ENCODE measurements at places on chromosomes 6 and 20.

GRCh38 chr6:72855471-72855870, 233.6 kb downstream of the KCNQ5 start:
- no peak for DNase-seq

DNA sequence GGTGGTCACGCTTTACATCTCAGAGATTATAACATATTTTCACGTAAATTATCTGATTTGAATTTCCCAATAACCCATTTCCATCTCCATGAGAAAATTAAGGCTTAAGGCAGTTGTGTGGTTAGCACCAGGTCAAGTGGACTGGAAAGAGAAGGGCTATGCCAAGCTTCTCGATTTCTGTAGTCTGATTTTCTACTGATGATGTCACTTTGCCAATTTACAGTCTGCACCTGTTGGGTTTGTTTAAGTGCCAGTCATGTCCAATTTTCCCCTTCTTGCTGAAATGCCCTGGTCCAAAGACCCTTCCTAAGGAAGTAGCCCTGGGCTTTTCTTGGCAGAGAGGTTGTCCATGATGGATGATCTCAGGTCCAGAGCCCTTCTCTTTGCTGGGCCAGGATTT, 562.3 kb upstream of the BTBD3 start:
- no peak for DNase-seq

GRCh38 chr20:24939036-24939435, 10.0 kb upstream of the CST7 start:
- no peak for DNase-seq

GRCh38 chr6:139443231-139444112, 69.0 kb upstream of the CITED2 start:
- DNase-seq: no peak

- DNase-seq: peak; percentile 80
Measured at GRCh38 chr6:27867051-27867944, 44.9 kb downstream of the OR2B2 start.

GRCh38 chr6:18391023-18391422, 3.9 kb downstream of the RNF144B start:
- no peak for DNase-seq

DNA sequence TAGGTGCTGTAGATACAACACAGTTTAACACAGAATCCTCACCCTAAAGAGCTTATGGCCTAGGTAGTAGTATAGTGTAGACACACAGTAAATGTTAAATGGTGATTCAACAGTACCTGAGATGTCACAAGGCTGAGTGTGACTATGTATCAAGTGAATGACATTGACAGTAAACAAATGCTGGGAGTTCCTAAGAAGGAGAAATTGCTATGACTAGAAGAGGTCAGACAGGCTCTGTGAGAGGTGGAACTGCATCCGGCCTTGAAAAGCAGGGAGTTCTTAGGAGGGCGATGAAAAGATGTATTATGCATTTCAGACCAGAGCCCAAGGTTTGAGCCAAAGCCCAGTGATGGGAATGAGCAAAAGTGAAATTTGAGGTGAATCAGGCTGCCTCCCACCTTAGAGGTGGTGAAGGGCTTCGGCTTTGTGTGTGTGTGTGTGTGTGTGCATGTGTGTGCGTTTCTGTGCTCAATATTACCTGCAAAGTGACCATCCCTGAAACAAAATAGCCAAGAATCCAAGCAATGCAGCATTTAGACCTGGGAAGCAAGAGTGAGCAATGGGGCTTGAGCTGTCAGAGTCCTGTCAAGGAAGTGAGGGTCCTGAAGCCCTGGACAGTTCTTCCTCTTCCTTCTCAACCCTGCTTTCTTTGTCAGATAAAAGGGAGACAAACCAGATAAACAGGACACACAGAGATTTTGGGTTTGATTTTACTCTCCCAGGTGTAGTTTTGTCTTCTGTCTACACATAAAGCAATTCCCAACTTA, 32.3 kb upstream of the CITED2 start:
- no peak for DNase-seq

- no peak for DNase-seq
Measured at GRCh38 chr6:3755637-3756545, 4.4 kb upstream of the PXDC1 start.

DNA sequence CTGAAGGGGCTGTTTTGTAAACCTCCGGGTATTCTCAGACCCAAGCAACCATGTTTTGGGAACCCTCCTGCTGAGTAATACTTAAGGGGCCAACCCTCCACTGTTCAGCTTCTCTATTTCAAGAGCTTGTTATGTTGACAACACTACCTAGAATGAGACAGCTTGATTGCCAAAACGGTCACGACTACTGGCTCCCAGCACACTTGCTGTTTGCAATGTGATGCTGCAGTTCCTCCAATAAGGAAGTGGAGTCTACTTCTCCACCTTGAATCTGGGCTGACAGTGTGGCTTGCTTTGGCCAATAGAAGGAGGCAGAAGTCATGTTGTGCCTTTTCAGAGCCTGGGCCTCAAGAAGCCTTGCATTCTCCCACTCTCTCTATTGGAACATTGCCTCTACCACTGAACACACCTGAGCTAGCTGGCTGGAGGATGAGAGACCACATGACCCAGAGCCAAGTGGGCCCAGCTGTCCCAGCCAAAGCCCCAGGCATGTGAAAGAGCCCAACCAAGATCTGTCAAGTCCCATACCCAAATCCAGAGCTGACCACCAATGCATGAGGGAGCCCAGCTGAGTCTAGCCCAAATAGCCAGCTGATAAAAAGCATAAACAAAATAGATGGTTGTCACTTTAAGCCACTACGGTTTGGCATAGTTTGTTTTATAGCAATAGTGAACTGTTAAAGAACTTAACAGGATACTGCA, 108.0 kb downstream of the PRND start:
- DNase-seq: no peak

DNA sequence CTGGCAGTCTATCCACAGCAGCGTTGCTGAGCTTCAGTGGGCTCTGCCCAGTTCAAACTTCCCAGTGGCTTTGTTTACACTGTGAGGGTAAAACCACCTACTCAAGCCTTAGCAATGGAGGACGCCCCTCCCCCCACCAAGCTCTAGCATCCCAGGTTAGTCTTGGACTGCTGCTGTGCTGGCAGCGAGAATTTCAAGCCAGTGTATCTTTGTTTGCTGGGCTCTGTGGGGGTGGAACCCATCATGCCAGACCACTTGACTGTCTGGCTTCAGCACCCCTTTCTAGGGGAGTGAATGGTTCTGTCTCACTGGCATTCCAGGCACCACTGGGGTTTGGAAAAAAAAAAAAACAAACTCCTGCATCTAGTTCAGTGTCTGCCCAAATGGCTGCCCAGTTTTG, 249.7 kb upstream of the SYNCRIP start:
- no peak for DNase-seq

DNA sequence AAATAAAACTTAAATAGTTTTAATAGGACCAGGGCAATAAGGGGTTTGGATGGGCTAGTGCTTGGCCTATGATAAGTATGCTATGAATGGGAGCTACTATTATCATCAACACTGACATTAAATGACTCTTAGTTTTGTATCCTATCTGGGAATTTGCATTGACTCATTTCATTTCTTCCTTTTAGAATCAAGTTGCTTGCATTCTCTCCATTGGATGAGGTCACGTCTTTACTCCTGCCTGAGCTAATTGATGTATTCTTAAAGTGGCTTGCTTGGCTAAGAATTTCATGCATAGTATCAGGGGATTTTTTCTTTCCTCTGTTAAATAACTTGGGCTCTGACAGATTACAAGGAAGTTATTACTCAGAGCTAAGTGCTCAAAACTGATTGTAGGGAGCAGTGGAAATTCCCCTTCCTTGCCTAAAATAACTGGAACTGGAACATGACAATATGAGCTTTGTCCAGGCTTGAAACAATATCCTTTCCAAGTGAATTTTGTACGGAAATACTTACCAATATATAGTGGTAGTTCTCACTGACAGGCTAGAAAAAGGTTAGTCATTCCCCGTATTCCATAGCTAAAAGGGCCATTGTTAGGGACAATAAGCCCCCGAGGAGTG, 169.9 kb downstream of the BCAS1 start:
- no peak for DNase-seq

DNA sequence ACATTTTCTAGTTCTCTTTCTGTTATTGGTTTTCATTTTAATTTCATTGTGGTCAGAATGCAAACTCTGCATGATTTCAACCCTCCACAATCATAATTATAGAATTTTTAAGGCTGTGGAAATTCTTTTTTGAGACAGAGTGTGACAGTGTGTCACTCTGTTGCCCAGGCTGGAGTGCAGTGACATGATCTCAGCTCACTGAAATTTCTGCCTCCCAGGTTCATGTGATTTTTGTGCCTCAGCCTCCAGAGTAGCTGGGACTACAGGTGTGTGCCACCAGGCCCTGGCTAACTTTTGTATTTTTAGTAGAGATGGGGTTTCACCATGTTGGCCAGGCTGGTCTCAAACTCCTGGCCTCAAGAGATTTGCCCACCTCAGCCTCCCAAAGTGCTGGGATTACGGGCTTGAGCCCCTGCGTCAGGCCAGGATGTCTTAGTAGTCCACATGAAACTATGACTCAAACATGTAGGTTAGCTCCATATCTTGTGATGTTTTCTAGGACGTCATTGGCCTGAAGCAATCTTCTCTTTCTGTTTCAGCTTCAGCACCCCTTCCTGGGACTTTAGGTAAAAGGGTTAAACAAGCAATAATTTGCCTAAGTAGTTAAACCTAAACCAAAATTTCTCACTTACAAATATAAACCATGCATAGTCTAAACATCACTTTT, 47.4 kb upstream of the SAMD3 start:
- DNase-seq: no peak

DNA sequence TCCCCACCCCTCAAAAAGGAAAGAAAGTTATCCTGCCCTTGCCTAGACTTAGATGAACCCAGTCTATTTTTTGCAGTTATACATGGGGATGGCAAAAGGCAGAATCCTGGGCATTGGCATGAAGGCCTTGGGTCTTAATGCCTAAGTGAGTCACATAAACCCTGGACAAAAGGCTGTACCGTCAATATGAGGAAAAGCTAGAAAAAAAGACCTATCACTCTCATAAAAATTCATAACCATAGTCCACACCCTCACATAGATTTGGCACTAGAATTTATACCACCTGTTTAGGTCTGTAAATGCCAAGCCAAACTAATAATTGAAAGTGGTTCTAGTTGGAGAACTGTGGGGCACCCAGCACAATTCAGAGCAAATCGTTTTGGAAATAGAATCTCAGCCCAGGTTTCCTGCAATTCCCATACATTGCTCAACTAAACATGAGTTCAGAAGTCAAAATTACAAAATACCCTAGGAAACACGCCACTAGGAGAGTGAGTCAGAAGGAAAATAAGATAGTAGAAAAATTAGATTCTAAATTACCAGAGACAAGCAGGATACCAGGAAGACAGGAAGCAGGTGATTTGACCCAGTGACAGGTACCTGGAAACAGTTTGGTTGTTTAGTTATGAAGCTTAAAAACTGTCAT, 70.4 kb upstream of the FUCA2 start:
- DNase-seq: no peak

Data from SK-N-SH (cell line).